ENCODE measurements at places on chromosomes 3 and 15.

DNA sequence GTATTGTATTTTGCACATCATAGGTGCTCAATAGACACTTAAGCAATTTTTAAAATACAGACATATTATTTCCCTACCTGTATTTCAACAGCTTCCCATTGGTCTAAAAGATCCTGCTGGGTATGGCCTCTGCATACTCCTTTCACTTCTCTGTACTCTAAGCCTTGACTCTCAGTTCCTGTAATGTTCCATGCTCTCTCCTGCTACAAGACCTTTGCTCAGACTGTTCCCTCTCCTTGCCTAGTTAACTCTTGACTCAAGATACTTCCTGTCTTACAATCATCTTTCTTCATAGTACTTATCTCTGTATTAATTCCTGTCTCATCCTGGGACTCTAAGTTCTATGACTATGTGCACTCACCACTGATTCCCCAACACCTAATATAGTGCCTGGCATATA, 1.7 kb downstream of the SCN11A start:
- no peak for DNase-seq

- no peak for DNase-seq
Measured at GRCh38 chr3:59392116-59392515, 342.3 kb upstream of the CFAP20DC start.

GRCh38 chr3:108100906-108101660, 10.3 kb upstream of the CD47 start:
- DNase-seq = no peak

GRCh38 chr3:39101022-39101689, 6.3 kb downstream of the GORASP1 start:
- DNase-seq = peak; percentile 55

- DNase-seq = no peak
Measured at GRCh38 chr3:61008153-61008997, 242.9 kb downstream of the FHIT start.

DNA sequence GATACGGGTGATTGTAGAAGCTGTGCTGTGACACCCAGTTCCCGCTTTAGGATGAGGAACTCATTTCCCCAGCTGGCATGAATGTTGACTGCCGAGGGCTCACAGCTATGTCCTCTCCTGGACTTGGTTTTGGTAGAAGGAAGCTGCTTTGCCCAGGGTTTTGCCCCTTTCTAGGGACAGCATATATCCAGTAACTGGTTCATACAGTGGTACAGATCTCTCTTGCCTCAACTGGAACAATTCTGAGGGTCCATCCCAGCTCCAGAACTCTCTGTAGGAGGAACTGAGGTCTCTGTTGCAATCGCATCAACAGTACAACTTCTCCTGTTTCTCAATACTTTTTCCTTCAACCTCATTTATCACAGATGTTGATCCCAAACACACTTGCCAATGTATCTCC, 54.5 kb upstream of the FNDC3B start:
- DNase-seq = no peak

DNA sequence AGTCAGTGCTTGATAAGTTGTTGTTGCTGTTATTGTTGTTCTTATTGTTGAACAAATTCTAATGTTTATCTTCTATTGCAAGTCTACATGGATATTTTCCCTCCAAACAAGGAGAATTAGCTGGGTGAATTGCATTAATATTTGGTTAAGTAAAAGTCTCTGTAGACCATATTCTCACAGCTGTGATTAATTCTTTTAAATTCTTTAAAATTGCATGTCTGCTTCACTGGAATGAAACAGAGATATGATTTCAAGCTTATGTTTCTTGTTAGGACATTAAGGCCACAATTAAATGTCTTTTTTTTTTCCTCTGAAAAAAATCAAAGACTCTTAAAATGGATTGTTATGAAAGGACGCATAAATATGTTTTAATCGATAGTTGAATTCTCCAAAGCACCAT, 153.4 kb downstream of the EBLN2 start:
- no peak for DNase-seq

GRCh38 chr15:68795298-68795848, 25.3 kb downstream of the ANP32A start:
- peak; percentile 91 for DNase-seq

DNA sequence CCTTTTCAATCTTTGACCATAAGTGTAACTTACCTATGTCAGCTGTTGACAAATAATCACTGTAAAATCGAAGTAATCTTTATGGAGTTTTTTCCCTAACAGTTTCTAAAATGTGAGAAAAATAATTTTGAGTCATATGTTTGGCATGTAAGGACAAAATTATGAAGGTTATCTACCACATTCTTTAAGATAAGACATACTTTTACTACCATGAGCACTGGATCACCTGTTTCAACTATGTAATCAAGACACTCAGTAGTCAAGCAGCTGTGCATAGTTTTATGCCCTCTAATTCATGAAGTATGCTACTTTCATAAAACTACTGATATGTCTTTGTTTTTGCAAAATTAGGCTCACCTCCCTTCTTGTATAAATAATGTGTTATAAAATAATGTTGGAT, 12.1 kb downstream of the FGF7 start:
- no peak for DNase-seq

DNA sequence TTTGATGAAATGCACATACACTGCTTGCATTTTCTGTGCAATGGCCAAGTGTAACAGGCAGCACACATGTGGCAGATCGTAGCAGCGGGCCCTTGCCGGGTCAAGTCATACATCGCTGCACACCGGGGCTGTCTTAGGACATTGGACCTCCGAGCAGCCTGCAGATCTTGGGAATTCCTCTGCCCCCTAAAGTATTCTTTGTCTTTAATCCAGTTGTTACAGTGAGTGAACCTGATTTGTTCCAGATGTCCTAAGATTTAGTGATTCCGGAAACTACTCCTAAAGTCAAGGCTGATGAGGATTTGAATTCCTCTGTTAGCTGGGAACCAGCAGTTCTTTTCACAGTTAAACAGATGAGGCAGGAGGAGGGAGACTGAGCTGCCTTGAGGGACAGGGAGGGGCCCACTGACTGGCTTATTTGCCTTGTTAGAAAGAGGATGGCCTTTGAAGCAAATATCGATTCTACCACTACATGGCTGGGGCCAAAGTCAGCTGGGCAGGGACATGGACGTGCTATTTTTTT, 190.7 kb upstream of the CTDSPL start:
- DNase-seq = no peak

DNA sequence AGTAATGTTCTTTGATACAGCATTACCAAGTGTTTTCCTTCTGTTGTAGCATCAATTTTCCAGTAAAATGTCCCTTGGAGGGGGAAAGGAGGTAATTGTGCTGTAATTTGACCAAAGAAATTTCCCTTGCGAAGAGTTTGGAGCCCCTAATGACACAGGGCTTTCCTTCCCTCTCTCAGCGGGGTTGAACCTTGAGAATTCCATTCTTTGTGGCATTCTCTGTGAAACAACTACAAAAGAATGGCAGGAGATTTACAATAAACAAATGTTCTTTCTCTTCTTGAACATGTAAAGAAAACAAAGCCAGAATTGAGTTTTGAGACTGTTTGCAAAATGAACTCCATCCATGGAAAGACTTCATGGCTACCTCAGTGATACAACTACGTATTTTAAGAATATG, 53.4 kb downstream of the SIDT1 start:
- DNase-seq = no peak

GRCh38 chr15:98899272-98900021, 108.1 kb downstream of the PGPEP1L start:
- DNase-seq = no peak

DNA sequence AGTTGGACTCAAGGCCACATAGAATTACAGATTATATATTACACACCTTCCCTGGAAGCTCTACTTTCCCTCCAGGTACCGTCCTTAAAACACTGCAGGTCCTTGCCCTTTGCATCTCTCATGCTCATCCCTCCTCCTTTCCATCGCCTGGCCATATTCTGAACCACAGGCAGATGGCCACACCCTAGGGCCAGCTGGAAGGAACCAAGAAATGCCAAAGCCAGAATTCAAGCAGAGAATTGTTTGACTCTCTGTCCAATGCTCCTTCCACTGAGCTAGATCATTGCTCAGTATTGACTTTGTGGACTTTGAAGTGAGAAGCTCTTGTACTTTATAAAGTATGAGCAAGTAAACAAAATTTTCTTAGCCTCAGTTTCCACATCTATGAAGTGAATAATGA, 170.3 kb upstream of the SLC24A5 start:
- DNase-seq = no peak

DNA sequence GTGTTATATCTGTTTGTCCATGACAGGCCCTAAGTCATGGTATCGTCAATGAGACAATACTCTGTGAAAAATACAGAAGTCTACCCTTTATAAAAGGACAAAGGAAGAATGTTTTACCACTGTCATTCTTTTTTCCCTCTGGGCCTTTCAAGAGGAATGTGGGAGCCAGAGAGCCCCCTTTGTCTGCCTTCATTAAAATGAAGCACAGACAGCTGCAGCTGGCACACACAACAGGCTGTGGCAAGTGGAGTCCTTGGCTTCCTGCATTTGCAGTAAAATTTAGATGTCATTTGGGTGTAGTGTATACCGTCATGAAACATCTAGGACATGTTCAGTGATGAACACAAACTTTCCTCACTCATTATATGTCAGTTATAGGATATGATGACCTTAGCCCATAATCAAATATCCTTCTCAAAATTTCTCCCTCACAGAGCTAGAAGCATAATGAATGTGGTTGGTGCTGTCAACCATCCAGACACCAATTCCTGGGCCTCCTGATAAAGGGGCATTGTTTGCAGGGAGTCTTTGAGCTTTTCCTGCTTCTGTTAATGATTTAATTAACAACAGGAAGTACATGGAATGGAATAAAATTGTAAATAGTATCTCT, 76.4 kb downstream of the DHX36 start:
- DNase-seq = no peak

DNA sequence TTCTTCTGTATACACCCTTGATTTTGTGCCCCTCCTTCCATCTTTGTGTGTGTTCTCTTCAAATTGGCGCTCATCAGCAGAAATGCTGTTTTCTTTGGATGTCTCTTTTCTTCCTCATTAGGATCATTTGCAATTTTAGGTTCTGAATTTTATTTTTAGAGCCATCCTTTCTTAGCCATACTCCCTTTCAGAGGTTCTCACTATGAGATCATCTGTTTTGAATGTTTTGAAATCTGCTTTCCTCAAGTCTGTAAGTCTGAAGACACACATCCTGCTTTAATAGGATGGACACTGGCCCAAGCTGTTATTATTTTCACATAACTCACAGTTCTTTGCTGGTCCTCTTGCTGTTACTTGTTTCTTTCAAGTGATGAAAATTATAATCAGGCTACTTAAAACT, 124.8 kb downstream of the BDH1 start:
- DNase-seq = no peak

- no peak for DNase-seq
Measured at GRCh38 chr3:191300422-191300821, 28.8 kb upstream of the CCDC50 start.

GRCh38 chr3:99808163-99808794, 9.4 kb upstream of the CMSS1 start:
- DNase-seq = peak; percentile 59

All from WTC11 (cell line).